T47D (cell line): ENCODE measurements at places on chromosomes 7 and 10.
A peak's percentile ranks its signal among the peaks of the same experiment; 100 is the strongest.

DNA sequence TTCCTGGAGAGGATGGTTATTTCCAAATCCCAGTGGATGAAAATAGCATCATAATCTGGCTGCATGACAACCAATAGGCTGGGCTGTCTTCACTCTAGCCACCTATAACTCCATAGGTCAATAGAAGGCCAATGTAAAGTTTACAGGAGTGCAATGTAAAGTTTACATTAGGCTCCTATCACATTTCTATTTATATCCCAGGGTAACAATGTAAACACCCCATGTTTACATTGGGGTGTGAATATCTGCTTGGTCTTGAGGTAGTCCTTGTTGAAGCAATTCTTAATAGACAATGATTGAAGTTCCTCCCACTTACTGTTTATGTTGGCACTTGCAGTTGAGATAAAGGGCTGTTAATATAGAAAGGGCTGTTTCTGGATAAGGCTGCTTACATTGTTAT lies 21.5 kb downstream of the CH25H start:
- no peak for DNase-seq

- peak; percentile 26 for DNase-seq
These were observed 26.3 kb downstream of the FAM107B start for GRCh38 chr10:14748441-14748840.

DNA sequence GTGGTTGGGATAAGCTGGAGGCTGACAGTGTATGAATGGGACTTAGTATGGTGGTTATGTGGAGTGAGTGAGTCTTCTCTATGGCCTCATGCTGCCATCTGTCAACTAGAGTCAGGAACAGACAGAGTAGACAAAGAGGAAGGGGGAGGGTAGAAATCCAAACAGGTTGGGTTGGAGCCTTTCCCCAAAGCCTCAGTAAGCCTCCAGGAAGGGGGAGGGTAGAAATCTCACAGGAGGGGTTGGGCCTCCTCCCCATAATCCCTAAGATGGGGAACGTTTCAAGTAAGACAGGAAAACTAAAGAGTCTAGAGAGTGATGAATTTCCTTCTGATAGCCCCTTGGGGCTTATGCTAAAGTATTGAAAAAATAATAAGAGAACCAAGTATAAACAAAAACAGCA lies 2.0 kb upstream of the AKR1B15 start:
- peak; percentile 75 for DNase-seq

DNA sequence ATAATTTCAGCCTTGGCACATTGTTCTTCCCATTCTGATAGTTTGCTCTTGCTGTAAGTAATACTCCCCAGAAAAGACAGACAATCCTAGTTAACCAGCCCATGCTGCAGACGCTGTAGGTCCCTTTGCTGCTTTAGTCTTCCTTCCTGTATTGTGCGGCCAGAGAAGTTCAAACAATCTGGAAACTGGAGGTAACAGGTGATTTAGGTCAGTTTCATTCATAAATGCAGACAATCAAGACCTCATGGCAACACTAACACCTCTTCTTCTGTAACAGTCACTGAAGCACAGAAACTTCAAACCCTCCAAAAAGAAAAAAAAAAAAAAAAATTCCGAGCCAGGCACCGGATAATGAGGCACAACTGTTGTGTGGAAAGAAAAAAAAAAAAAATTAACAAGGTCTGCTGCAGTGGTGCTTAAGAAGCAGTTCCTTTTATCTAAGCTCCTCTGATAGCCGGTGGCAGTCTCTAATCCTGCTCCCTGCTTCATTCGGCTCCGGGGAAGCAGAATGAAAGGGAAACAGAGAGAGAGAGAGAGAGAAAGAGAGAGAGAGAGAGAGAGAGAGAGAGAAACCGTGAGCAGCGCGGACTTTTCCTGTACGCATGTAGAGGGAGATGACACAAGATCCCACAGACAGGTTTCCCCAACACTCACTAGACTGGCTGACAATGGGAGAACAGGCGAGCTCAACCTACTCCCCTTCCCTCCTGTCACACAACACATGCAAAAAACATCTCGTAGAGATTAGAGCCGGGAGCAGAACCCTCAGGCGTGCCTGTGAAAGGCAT lies at the start of gene SEMA3A:
TSS of gene SEMA3A (minus strand) at position 306 of the 788 bp plus-strand sequence. CDS start at position 103, 203 bp downstream.
- DNase-seq, result peak; percentile 72

GRCh38 chr10:36640626-36641025 lies 484.8 kb upstream of the ANKRD30A start:
- no peak for DNase-seq

- DNase-seq, result no peak
These were observed 4.3 kb downstream of the KCNH2 start for GRCh38 chr7:150973571-150974451.

- DNase-seq, result no peak
These were observed 75.4 kb downstream of the NOC3L start for GRCh38 chr10:94287336-94287735.

DNA sequence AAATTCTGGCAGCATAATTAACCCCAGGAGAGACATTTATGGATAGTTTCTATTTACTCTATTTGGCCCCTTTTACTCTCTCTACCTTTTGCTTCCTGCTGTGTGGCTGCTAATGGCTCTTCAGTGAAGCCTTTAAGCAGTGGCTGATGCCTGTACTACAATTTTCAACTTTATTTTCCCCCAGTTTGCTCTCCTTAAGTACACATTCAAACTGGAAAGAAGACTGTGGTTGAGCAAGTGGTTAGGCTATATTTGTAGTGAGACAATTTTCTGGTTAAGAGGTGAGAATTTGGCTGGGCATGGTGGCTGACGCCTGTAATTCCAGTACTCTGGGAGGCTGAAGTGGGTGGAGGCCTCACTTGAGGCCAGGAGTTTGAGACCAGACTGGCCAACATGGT lies 8.5 kb upstream of the RSBN1L start:
- DNase-seq, result peak; percentile 49

DNA sequence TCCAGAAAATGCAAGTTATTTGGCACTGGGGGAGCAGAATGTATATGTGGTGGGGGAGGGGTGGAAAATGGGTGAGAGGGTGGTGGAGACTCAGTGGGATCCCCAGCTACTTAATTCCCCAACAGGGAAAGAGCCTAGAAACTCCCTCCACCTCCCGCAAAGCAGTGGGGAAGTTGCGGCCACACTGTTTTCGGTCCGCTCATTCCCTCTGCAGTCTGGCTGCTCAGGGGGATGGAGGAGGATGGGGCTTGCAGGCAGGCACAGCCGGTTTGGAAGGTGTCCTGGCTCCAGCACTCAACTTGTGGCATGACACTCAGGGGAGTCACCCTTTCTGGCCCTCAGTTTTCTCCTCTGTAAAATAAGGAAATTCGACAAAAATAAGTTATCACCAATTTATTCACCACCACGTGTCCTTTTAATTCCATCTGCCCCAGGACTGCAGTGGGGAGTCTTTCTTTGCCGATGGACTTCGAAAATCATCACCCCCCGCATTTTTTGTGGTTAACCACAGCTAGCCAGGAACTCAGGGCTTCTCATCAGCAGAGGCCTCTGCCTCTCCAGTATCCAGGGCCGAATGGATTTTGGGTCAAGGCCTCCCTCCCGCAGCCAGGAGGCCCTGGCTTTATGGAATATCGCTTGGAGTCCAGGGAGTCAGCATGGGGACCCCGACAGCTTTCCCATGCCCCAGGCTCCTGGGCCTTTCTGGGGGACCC lies 1.6 kb upstream of the HTRA1 start:
- no peak for DNase-seq

GRCh38 chr10:101778781-101779543 lies 3.0 kb upstream of the FGF8 start:
- peak; percentile 41 for DNase-seq

DNA sequence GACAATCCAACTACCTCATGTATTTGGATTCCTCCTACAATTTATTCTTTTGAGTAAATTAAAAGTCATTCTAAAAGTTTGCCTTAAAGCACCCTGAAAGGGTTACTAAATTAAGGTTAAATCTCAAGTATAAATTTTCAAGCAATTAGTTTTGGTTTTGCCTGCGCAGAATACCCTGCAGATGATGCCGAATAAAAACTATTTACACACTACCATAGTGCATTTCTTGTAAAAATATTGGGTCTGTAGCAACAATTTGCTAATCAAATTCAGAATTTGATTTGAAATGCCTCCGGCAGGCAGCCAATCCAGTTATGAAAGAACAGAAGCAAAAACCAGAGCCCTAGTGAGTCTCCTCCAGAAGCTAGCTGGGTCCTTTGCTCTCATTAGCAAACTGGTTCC lies 122.2 kb downstream of the TWIST1 start:
- no peak for DNase-seq

- peak; percentile 89 for DNase-seq
These were observed 289.9 kb upstream of the SP8 start for GRCh38 chr7:21076574-21076973.

DNA sequence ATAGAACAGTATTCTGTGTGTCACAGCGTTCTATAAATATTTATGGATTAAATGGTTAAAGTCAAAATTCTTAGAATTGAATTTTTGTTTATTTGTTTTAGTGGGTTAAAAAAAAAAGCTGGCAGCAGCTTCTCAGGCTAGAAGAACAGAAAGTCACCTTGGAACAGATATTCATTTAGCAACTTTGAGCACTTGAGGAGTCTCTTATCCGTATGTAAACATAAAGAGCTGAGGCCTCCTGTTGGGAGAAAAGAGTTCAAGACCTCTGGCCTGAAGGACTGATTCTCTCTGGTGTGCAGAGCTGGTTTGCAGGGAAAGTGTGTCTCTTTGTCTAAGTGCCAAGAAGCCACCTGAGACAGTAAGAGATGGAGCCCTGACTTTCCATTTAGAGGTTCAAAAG lies 109.9 kb downstream of the HERPUD2 start:
- DNase-seq, result no peak

- DNase-seq, result no peak
These were observed 22.9 kb upstream of the ELFN1 start for GRCh38 chr7:1646957-1647891.

DNA sequence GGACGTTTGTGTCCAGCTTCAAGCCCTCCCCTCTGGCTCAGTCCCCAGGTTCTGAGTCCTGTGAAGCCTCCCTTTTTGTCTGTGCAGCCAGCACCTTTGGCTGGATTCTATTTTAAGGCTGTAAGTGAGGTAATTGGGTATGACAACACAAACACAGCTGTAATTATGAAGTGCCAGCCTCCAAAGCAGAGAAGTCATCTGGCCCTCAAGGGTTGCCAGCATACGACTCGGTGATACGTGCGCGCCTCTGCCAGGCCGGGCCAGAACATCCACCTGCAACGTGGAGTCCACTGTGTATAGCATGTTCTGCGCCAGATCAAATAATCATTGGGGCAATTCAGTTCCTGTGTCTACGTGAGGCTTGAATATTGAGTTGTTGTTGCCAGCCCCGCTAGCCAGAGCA lies 6.7 kb upstream of the FAM180A start:
- no peak for DNase-seq

DNA sequence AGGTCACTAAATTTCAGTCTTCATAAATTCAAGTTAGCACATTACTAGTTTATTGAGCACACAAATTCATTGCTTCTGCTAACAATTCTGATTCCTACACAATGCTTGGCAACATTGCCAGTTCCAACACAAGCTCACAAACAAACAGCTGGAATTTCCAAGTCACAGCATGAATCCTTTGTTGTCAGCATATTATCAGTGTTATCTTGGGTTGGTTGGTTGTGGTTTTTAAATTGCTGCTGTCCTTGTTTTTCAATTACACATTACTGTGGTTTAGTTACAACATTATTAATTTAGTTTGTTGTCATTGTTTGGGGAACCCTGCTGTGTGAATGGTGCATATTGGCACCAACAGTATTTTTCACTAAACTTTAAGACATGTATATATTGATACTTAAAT lies 86.0 kb upstream of the ARID5B start:
- DNase-seq, result no peak

DNA sequence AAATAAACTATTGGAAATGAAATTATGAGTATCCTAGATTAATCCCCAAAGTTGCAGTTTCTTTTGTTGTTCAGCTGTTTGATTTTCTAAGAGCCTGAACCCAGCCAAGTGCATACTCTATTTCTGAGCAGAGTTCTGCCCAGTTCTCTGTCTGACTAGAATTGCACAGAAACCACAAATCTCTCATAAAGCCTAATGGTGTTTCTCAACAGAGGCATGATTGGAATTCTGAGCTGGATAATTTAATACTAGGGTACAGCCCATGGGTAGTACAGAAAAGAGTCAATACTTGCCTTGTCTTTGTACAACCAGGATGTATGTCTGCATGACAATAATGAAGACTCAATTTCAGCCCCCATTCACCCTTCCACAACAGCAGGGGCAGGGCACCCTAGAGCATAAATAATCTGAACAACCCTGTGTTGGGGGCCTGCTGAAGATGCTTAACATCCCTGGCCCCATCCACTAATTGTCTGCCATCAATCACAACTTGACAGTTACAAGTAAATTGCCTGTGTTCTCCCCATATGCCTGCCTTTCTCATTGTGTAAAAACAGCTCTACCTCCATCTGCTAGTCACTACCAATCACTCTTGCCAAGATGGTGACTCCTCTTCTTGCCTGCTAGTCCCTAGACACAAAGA lies 114.4 kb downstream of the NPSR1 start:
- no peak for DNase-seq

DNA sequence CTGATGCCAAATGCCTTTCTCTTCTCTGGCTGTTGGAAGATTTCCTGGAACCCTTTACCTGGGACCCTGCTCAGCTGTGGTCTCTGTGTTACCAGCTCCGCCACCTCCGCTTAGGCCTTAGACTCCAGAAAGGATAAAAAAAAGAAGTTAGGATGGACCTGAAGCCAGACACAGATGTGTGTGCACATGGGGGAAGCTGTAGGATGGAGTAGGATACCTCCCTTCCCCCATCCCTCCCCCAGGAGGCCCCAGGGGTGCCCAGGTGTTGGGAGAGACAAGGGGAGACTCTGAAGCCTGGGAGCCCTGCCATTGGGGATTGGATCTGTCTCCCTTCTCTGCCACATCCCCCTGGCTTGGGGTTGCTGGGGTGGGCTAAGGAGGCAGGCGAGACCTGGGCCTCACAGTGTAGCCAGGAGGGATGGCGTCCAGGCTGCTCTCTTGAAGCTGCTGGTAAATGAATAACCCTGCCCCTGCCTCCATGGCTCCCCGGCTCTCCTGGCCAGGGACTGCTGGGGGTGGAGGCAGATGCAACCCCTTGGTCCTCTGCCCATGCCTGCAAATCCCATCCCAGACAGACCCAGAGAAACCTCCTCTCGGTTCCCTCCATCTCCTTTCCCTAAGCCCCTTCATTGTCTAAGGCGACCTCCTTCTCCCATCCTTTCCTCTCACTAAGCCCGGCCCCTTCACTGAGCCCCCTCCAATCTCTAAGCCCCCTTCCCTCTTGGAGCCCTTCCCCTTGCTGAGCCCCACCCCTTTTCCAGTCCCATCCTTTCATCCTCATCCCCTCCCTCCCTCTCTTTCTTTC lies 8.0 kb downstream of the CLDN3 start:
- DNase-seq, result no peak

GRCh38 chr7:46881507-46882127 lies 700.3 kb downstream of the TNS3 start:
- no peak for DNase-seq
